ENCODE measurements at places on chromosomes 1 and 21.

DNA sequence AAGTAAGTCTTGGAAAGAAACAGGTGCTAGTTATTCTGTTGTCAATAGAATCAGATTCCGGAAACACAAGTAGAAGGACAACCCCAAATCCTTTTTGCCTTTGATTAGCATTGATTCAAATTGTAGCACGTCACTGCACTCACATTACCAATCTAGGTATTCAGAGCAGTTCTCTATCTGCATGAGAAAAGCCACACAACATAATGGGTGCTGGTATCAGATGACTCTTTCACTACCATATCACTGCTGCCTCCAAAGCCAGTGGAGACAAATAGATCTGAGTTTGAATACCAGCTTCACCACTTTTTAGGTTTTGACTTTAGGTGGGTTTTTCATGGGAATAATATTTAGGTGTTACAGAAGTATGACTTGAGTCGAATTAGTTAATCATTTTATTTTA lies 38.9 kb downstream of the RTCA start:
- no peak for DNase-seq

DNA sequence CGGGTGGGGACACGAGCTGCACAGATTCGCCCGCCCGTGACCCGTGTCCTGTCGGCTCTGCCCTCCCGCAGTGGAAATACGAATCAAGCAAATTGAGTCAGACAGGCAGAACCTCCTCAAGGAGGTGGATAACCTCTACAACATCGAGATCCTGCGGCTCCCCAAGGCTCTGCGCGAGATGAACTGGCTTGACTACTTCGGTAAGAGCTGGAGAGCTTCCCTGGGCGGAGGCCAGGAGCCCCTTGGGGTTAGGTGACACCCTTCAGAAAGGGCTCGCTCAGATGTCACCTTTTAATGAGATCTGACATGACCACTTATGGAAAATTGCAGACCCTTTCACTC lies 489 bp downstream of the CDCA8 start:
- no peak for DNase-seq

GRCh38 chr1:3050603-3051002 lies 18.4 kb upstream of the PRDM16 start:
- DNase-seq: no peak

- no peak for DNase-seq
Observed at GRCh38 chr1:116359060-116359830, 13.8 kb upstream of the ATP1A1 start.

- no peak for DNase-seq
Observed at GRCh38 chr1:10788592-10789006, 7.8 kb downstream of the CASZ1 start.

GRCh38 chr21:39088831-39089380 lies 94.3 kb downstream of the PSMG1 start:
- DNase-seq: no peak

DNA sequence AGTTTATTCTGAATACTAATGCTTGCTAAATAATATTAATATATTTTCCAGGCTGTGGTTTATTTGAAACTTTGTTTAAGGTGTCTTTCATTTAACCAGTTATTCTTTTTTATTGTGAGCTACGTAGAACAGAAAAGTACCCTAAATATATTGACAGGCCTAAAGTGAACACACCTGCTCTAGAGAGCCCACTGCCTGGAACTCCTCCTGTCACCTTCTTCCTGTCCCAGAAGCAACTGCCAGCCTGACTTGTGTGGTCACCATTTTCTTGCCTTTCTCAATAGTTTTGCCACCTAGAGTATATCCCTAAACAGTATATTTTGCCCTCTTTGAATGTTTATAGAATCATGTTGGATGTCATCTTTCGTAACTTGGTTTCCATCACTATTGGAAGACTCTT lies 48.5 kb downstream of the SCCPDH start:
- DNase-seq: no peak

- DNase-seq: no peak
Observed at GRCh38 chr1:230215529-230215928, 148.5 kb downstream of the GALNT2 start.

DNA sequence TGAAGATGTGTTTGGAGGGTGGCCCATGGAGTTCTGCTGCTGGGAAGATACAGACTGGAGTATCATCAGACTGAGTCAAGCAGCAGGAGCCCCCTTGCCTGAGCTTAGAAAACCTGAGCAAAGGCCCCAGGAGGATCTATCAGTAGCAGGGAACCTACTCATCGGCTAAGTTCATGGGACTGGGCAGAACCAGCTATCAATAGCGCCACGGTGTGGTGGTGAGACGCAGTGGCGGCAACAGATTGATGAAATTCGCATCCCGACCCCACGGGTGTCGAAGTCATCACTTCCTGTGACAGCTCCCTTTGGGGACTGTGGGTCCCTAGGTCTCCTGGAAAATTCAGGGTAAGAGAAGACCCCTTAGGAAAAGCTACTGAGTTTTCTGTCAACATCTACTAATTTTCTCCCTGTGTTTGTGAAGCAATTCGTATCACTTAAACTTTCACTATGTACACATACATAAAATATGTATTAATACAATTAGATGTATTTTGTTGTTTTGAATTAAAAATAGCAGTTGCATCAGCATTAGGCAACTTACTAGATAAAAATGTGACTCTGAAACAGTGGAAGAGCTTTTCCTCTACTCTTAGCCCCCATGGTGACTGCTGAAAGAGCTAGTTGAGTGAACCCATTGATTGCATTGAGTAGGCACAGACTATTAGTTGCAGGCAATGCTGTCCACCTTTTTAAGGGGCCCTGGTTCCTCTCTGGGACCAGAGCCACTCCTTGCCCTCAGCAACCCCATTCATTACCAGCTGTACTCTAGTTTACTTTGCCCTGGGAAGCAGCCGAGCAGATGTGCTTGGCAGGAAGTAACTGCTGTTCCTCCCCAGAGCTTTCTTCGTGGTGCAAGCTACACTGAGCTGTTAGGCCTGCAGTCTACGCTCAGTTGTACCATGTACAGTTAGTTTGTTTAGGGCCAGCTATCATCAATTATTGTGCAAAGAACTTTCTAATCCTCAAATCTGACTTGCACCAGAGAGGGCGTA lies 7.3 kb upstream of the CACNA1S start:
- peak; percentile 78 for DNase-seq

DNA sequence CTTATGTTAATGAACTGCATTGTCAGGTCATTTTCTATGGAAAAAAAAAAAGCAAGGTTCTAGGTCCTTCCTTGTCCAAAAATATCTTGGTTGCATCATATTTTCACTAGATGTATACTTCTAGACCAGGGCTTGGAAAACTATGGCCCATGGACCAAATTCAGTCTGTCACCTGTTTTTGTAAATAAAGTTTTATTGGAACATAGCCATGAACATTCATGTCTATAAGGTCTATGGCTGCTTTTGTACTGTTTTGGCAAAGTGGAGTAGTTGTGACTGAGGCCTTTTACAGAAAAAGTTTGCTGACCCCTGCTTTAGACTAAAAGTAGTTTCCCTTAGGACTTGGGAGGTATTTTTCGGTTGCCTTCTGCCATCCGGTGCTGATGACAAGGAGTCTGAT lies 19.2 kb upstream of the PLA2G2E start:
- DNase-seq: no peak

GRCh38 chr1:246703581-246703980 lies 20.6 kb upstream of the SCCPDH start:
- DNase-seq: no peak

DNA sequence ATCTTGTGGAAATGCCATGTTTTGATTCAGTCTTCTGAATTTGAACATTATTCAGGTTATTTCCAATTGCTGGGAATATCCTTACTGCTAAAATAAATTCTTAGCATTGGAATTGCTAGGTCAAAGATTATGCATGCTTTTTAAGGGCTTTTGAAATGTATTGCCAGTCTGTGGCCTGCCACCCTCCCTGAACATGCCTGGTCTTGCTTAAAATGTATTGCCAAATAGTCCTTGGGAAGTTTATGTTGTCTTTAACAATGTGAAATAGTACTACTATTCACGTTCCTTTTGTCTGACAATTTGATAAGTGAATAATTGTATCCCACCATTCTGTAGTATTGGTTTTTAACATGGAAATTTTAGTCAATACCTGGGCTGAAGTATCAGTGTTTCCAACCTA lies 13.6 kb downstream of the TARDBP start:
- DNase-seq: no peak

DNA sequence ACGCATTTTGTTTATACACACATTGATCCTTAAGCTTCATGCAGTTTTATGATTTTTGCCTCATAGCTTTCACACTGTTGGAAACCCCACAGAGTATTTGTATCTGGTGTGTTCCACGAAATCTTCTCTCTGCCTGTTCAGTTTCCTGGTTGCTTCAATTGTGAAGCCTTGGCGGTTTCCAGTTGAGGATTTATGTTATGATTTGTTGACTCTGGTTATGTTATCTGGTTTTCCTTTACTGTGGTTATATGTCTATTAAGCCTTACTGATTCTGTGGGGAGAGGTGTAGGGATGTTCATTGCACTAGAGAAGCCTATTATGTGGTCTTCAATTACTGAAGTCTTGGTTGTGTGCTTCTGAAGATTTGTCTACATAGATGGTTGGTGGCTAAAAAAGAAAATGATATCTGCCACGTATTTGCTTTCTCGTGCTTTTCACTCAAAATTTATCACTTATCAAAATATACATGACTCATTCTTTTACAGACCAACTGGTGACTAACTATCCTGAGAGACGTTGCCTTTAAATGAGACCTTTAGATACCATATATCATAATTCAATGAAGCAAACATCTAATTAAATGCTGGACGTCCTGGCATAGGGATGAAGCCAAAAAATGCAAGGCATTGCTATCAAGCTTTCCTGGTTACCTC lies 488.0 kb upstream of the B3GALT2 start:
- DNase-seq: no peak

- DNase-seq: no peak
Observed at GRCh38 chr21:43600642-43601402, 58.5 kb downstream of the HSF2BP start.

DNA sequence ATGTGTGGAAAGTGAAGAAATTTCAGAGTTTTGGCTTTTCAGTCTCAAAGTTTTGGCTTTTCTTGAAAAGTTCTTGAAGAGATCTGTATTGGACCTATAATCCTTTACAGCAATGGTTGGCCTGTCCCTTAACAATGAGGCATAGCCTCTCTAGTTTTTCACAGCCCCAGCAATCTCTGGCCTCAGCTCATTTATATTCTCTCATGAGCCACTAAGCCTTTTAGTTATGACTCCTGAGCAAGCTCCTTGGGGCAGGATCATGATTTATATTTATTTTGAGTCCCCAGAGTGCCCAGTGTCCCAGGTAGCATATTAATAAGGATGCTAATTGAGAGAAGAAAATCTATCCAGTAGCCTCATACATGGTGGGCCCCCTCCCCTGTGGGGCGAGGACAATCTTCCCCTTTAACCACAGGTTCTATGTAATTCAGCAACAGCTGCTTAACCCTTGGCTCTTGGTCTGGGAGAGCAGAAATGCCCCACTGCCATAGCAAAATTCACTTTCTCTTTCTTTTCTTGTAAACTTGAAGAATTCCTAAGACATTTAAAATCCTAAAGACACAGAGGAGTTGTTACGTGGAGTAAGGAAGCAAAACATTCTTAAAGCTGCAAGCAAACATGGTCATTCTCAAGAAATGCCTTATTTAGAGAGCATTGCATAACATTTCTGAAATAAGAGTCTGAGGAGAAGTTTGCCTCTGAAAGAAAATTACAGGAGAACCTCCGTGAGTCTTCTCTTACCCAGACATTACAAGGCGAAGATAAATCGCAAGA lies 6.3 kb downstream of the NGF start:
- DNase-seq: no peak

GRCh38 chr1:182575540-182576149 lies 13.4 kb downstream of the RNASEL start:
- DNase-seq: no peak

DNA sequence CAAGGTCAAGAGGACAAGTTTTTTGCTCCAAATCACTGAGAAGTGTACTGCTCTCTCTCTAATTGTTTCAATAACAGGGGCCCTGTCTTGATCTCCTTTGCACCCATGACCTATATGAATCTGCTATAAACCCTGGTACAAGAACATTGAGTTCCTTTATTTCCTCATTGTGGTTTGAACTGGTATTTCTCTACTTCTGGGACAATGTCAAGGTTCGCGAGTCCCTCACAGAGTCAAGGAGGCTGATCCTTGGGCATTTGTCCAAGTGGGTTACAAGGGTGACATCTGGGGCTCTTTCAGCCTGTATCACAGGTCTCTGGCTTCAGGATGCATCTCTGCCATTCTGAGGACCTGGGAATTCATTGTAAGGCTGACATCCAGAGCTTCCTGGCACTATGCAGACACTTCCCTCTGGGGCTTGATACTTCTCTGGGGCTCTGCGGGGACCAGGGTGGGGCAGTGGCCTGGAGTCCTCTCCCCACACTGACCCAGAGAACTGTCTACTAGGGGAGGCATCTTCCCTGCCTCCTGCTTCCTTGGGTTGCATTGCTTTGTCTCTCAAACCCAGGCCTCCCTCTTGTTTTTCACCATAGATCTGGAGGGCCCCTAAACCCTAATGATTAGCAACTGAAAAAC lies 22.5 kb upstream of the ZNF648 start:
- DNase-seq: no peak

DNA sequence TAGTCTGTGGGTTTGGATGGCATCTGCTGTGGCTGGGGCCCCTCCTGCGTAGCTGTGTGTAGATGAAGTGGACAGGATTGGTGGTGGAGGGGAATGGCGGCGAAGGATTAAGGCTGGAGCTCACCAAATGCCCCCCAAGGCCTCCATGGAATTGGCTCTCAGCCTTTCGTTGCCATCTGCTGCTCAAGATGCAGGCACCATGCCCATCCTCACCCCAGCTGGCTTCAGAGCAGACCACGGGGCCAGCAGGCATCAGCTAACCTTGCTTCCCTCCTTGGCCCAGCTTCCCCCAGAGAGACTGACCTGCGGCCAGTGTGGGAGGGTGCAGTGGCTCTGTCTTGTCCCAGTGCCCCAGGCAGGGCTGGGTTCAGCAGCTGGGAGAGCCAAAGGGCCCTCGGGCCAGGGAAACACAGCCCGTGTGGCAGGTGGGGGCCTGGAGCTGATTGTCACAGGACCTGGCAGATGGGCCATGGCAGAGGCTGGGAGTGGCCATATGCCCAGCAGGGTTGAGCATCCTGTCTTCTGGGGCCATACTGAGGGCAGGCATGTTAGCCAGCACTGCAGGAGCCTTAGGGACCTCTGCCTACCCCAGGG lies 66.8 kb upstream of the ACTL8 start:
- DNase-seq: no peak

- DNase-seq: no peak
Observed at GRCh38 chr21:16742131-16742641, 770.7 kb upstream of the CXADR start.

GRCh38 chr21:17512253-17513213 lies at the start of gene CXADR:
TSS of gene CXADR (plus strand) at chr21:17513043. CDS start at chr21:17513130, 87 bp downstream.
- DNase-seq: peak; percentile 83

DNA sequence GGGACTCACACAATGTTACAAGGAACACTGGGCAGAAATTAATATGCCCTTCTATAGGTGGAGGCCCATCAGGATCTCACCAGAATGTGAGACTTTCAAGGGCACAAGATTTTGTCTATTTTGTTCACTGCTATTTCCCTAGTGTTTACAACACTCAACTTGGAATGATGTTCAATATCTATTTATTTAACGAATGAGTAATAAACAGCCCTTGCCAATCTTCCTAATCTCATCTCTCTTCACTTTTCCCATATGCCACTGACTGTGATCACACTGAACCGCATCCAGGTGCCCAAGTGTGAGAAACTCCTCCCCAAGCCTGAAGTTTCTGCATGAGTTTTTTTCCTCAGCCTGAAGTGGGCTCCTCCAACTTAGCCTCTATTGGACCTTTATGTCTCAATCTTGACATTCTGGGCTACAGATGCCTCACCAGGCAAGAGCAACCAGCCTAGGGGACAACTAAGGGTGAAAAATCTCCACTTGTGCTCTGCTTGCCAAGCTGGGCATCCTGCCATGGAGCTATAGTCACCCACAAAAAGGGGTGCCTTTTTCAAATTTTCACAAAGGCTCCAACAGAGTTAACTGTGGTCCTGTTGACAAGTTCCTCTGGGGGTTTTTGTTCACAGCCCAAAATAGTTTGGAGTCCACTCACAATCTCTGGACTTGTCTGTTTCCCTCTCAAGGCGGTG lies 105.6 kb downstream of the PLPP3 start:
- DNase-seq: no peak

Data from activated CD4-positive, alpha-beta memory T cell treated with anti-CD3 and anti-CD28 coated beads for 36 hours (primary cell).